ENCODE measurements at places on chromosomes 16 and 17.
A peak's percentile ranks its signal among the peaks of the same experiment; 100 is the strongest.

DNA sequence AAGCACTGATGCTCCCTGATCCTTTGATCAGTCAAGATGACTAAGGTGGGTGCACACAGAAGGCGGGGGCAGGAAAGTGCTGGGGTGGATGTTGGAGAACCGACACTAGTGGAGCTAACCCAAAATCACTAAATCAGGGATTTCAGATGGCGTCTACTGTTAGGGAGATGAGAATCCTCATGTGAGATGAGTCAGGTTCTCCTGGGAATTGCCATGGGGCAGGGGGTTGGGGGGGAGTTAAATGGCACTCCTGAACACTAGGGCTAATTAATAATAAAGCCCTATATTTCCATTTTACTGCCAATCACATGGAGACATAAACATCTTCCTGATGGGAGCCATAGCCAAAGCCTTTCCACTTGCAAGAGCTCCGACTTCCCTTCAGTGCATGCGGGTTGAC is 804.1 kb downstream of the KCNJ18 start:
- no peak for DNase-seq

- DNase-seq, result no peak
Measured at GRCh38 chr16:23114131-23114904, 34.9 kb downstream of the USP31 start.

DNA sequence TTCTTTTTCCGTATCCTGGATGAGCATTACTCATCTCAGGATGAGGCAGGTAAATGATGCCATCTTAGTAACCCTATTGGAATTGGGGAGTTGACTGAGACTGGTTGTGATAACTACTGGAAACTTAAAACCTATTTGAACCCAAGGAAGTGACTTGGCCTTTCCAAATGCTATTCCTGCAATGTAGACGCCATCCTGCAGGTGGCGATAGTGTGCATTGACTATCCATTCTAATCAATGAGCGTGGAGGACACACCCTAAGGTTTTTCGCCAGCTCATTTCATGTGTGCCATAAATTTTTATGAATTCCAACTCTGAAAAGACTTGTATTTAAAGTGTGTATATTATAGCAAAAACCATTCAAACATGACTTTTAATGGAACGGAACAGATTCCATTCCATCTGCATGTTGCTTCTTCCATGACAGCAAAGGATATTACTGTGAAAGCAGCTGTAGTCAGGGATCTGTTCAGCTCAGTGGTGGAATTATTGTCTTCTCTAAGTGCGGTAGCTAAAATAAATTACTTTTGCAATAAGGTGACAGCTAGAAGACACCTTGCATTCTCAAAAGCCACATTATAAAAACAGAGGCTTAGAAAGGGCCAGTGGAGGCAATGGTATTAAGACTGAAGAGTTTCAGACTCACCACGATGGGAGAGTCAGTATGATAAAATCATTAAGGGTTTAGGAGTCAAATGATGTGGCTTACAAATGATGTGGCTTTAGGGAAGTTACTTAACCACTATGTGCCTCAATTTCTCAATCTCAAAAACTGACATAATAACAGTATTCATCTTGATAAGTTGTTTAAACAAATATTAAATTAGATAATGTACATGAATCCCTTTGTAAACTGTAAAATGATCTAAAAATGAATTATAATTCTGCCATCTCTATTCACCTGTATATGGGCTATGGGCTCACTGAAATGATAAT is 55.5 kb downstream of the SYT17 start:
- DNase-seq, result no peak

- DNase-seq, result no peak
Measured at GRCh38 chr16:68411086-68411485, 37.2 kb downstream of the SMPD3 start.

DNA sequence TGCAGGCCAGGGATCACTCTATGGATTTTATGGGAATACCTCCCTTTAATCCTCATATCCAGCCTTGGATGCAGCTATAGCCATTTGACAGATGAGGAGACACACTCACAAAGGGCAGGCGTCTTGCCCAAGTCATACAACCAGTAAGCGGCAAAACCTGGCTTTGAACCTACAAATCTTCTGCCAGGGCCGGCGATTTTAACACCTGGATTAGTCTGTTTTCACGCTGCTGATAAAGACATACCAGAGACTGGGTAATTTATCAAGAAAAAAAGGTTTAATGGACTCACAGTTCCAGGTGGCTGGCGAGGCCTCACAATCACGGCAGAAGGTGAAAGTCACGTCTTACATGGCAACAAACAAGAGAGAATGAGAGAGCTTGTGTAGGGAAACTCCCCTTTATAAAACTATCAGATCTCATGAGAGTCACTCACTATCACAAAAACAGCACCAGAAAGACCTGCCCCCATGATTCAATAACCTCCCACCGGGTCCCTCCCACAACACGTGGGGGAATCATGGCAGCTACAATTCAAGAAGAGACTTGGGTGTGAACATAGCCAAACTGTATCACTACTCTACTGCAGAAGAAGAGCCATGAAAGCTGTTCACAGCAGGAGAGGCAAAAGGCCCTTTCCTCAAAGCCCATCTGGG is 67.5 kb downstream of the XYLT1 start:
- no peak for DNase-seq

DNA sequence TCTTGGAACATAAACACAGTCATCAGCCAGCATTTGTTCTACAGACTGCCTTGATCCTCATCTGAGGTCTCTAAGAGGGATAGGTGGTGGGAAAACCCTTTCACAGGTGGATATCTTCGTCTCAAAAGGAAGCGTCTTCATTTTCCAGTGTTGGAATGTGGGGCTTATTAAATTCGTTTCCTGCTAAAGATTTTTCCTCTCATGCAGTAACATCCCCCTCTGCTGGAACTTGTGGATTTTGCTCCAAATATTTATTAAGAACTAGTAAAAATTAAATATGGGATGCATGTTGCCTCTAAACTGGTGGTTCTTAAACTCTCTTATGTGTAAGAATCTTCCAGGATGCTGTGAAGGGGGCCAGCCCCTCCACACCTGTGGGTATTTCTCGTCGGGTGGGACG is 20.1 kb upstream of the MLYCD start:
- peak; percentile 60 for DNase-seq

GRCh38 chr17:59347975-59348391 is 16.5 kb downstream of the YPEL2 start:
- DNase-seq, result peak; percentile 69

- DNase-seq, result no peak
Measured at GRCh38 chr16:2839650-2840450, 9.7 kb downstream of the ZG16B start.

DNA sequence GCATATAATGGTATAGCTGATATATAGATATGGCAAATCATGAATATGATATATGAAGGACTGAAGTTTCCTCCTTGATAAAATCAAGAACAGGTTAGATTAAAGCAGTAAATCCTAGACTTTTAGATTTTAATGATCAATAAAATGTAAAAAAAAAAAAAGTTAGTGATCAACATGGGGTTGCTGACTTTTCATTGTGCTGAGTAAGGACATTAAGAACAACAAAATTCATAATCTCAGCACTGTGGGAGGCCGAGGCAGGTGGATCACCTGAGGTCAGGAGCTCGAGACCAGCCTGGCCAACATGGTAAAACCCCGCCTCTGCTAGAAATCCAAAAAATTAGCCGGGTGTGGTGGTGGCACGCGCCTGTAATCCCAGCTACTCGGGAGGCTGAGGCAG is 10.4 kb upstream of the CHD3 start:
- DNase-seq, result no peak

DNA sequence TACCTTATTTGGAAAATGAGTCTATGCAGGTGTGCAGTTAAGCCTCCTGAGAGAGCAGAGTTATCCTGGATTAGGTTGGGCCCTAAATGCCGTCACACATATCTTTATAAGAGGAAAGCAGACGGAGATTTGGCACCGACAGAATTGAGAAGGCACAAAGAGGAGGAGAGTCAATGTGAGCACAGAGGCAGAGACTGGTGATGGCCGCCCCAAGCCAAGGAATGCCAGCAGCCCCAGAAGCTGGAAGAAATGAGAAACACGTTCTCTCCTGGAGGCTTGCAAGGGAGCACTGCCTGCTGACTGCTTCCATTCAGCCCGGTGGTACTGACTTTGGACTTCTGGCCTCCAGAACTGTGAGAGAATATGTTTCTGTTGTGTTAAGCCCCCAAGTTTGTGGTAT is 3.2 kb downstream of the SLC46A1 start:
- DNase-seq, result no peak

DNA sequence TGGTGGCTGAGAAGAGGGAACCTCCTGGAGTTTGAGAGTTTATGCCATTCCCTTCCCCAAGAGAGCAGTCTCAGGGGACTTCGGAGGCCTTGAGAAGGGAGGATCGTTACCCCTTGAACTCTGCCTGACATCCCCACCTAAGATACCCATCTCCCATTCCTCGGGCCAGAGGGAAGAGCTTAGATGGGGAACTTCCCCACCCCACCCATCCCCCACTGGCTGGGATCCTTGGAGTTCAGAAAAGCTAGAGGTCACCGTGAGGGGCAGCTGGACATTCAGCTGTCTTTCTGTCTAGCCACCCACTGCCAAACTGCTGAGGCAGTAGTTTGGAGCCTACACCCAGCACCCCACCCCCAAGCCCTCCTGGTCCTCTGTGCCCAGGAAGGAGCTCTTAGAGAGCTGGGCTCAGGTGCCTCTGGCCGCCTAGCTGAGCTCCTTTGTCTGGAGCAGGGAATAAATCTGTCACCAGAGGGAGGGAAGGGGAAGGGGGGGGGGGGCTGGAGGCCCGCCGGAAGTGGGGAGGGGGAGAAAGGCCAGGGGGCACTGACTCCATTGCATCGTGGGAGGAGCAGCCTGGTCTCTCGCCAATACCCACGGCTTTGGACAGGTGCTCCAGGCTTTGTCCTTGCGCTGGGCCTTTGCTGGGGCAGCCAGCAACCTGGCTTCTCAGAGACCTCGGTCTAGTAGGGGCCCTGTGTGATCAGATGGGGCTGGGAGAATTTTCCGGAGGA is 1.0 kb downstream of the HSD11B2 start:
- DNase-seq, result no peak

DNA sequence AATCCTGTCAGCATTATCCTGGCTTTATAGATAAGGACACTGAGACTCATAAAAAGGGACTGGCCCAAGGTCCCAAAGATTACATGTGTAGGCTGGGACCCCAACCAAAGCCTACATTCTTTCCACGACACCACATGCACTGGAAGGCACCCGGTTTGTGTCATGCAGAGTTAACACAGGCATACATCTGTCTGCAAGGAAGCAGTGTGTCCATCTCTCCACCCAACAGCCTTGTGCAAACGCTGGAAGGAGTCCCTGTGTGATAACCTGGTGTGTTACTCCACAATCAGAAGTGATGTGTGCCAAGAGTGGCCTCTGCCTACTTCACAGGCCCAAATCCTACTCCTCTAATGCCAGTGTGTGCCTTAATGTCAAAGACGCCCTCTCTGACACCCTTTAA is 139.8 kb downstream of the PARN start:
- DNase-seq, result no peak

- no peak for DNase-seq
Measured at GRCh38 chr16:85049706-85050305, 22.2 kb downstream of the KIAA0513 start.

DNA sequence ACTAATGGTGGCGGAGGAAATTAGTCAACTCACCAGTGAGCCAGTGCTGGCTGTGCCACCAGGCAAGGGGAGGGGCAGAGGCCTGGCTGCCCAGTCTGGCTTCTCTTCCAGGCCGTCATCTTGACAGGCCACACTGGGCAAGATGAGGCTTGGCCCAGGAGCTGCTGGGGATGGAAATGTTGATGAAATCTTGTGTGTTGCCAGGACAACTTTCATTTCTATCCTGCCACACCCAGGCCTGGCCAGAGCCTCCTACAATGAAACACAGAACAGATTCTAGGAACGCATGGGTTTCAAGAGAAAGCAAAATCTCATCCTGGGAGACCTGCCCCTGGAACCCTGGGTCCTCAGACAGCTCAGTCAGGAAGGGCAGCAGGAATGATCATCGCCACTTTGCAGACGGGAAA is 9.3 kb downstream of the HEXIM2 start:
- DNase-seq, result peak; percentile 84

DNA sequence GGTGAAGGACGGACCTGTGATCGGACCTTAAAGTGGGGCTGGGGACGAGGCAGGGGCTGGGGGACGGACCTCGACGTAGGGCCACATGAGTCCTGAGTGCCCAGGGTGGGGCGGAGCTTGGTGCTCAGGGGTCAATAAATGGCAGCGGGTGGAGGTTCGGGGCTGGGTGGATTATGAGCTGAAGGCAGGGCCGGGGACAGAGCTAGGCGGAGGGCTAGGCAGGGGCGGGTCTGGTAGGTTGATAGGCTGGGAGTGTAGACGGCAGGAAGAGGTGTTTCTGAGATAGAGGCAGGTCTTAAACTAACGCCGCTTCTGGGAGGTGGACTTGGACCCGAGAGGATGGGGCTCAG is 733 bp downstream of the CHRNB1 start:
- DNase-seq, result no peak

DNA sequence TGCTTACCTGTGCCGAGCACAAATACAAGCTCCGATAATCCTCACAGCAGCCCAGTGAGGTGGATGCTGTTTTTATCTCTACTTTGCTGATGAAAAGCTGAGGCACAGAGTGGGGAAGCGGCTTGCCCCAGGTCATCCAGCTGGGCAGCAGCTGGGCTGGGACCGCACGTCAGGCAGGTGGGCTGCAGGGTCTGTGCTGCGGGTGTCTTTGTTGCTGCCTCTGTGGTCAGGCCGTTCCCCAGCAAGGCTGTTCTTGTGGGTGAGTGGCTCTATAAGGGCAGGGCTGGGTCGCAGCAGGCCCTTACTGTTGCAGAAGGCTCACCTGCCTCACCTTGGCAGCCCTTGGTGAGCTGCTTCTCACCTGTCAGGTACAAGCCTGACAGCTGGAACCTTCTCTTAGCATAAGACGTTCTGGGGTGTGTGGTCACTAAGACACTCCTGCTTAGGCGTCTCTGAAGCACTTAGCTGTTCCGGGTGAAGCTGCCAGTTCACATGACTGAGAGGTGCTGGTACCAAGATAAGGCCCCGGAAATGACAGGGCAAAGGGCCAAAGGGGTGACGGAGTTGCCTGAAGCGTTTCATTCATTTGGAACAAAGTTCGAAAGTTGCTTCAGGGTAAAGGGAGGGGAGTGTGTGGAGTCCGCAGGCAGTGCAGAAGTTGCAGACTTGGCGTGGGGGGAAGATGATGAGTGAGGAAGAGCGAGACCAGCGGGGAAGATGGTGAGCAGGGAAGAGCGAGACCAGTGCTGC is 17.4 kb downstream of the IRF8 start:
- DNase-seq, result no peak

GRCh38 chr16:29028457-29029167 is 43.8 kb downstream of the LAT start:
- no peak for DNase-seq

GRCh38 chr17:81578038-81578441 is 25.9 kb upstream of the FAAP100 start:
- DNase-seq, result peak; percentile 49

- DNase-seq, result no peak
Measured at GRCh38 chr16:4825196-4825595, 21.9 kb downstream of the GLYR1 start.
